CD4-positive, alpha-beta memory T cell (primary cell): ENCODE measurements at places on chromosomes 13 and 19. TPM values are rescaled to one million over a fixed set of nuclear protein-coding genes. Genes with fewer than 3 reads are reported as not detected.

Gene KLK2
- not detected for total RNA-seq

GRCh38 chr19:2998642-2999041 lies 21.3 kb downstream of the TLE6 start:
- DNase-seq = no peak
- no peaks in the 10 kb centered on the region for H3K4me1 ChIP-seq
- no peaks in the 10 kb centered on the region for H3K27me3 ChIP-seq
- H3K36me3 ChIP-seq = no peaks in the 10 kb centered on the region
- no peak overlapping the region for H3K27ac ChIP-seq

Gene SIGLEC8
- not detected for total RNA-seq

DNA sequence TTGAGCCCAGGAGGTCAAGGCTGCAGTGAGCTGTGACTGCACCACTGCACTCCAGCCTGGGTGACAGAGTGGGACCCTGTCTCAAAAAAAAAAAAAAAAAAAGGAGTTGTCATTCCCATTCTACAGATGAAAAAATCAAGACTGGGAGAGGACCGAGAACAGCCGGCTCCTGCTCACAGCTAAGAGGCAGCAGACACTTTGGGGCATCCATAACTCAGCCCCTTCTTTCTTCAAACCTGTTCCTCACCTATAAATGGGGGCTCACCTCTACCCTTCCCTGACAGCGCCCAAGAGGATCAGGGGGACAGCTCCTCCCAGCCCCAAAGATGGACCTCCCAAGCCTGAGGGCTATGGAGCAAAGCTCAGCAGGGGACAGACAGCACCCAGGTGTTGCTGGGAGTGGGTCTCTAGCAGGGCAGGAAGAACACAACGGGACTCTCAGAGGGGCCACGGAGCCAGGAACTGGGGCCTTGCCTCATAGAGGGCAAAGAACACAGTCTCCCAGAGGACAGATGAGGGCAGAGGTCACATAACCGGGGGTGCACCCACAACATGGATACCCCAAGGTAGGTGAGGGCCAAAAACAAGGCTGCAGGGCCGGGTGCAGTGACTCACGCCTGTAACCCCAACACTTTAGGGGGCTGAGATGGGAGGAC lies 3.4 kb upstream of the KLF16 start:
- peaks cover 14% of the 10 kb centered on the region for H3K4me1 ChIP-seq
- no peaks in the 10 kb centered on the region for H3K36me3 ChIP-seq
- H3K27me3 ChIP-seq = no peaks in the 10 kb centered on the region
- no peak overlapping the region for H3K27ac ChIP-seq
- no peak for DNase-seq
- H3K4me3 ChIP-seq = no peak overlapping the region

GRCh38 chr13:80685942-80686341 lies 345.0 kb upstream of the SPRY2 start:
- H3K4me1 ChIP-seq = no peaks in the 10 kb centered on the region
- H3K27ac ChIP-seq = no peak overlapping the region
- DNase-seq = no peak
- no peak overlapping the region for H3K4me3 ChIP-seq
- no peaks in the 10 kb centered on the region for H3K27me3 ChIP-seq

DNA sequence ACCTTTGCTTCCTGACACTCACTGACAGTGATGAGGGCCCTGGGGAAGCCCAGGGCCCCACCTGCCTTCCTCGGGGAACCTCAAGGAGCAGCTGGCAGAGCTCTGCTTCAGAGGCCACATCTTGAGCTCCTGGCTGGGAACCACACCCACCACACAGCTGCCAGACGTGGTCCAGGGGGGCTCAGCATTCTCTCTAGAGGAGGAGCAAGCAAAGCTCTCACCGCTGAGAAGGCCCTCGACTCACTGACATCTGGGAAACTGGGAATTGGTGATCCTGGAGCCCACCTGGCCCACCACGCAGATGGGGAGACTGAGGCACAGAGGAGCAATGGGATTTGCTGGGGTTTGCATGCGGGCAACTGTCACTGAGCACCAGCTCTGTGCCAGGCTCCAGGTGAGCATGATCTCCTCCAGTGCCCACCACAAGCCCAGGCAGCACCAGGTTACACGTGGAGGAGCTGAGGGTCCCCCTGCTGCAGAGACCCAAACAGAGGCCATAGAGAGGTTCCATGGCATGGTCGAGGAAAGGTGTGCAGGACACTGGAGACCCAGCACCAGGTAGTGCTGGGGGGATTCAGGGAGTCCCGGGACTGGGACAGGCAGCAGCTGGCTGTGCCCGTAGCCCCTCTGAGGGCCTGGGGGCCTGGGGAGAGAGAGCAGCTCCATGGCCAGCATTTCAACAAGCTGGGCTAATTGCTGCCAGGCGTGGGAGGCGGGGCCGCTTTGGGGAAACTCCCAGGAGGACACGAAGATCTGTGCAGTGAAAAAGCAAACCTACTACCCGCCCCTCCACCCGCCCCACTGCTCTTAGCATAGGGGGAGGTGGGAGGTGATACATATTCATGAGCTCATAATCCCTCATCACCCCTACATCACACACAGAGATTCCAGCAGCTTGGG lies 33.4 kb downstream of the PEPD start:
- DNase-seq = no peak
- no peaks in the 10 kb centered on the region for H3K4me1 ChIP-seq
- H3K36me3 ChIP-seq = no peaks in the 10 kb centered on the region
- H3K4me3 ChIP-seq = no peak overlapping the region
- H3K27ac ChIP-seq = no peak overlapping the region
- no peaks in the 10 kb centered on the region for H3K27me3 ChIP-seq

DNA sequence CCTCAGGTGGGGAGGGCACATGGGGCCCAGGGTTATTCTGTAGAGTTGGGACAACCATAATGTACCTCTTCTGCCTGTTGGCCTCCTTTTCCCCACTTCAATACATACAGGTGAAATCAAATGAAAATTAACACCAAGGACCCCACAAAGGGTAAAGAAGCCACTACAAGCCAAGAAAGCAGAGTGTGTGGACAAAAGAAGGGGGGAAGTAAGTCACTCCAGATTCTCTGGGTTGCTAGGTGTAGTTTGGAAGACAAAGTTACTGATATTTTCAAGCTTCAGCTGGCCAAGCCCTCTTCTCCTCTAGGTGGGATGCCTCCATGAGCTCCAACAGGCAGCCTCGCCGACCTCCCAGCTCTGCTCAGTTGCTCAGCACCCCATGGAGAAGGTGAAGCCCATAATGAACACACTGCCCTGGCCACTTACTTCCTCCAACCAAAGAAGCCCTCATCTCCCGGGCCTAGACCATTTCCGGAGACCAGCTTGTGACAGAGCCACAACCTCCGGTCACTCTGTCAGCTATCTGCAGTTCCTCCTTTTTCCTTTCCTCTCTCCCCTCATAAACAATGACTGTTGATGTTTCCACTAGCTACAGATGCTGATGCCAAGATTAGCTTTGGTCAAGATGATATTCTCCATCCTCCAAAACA lies 66.8 kb upstream of the MED4 start:
- no peak overlapping the region for H3K4me3 ChIP-seq
- no peak overlapping the region for H3K27ac ChIP-seq
- DNase-seq = no peak
- peaks cover 39% of the 10 kb centered on the region for H3K4me1 ChIP-seq
- H3K36me3 ChIP-seq = no peaks in the 10 kb centered on the region
- H3K27me3 ChIP-seq = no peaks in the 10 kb centered on the region

Gene MADCAM1
- total RNA-seq = 1.9 TPM
